ENCODE measurements at places on chromosomes 5 and 9.

DNA sequence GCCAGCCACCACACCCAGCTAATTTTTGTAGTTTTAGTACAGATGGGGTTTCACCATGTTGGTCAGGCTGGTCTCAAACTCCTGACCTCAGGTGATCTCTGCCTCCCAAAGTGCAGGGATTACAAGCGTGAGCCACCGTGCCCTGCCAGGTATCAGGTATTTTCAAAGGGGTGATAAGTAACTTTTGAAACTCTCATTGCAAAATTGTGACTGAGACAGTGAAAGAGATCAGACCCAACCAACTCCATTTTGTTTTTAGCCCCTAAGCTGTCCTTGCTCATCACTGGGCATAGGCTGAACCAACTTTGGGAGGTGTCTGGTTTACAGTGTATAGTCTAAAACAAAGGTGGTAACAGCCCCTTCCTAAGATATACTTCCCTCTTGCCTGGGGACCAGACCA, 29.3 kb downstream of the UNC13B start:
- no peak for DNase-seq

- peak; percentile 94 for DNase-seq
These were observed 6.0 kb upstream of the NIPBL start for GRCh38 chr5:36870399-36871040.

- DNase-seq = peak; percentile 30
These were observed 20.1 kb upstream of the TCERG1 start for GRCh38 chr5:146426853-146427618.

GRCh38 chr5:137845472-137845871, 22.2 kb upstream of the MYOT start:
- DNase-seq = no peak

DNA sequence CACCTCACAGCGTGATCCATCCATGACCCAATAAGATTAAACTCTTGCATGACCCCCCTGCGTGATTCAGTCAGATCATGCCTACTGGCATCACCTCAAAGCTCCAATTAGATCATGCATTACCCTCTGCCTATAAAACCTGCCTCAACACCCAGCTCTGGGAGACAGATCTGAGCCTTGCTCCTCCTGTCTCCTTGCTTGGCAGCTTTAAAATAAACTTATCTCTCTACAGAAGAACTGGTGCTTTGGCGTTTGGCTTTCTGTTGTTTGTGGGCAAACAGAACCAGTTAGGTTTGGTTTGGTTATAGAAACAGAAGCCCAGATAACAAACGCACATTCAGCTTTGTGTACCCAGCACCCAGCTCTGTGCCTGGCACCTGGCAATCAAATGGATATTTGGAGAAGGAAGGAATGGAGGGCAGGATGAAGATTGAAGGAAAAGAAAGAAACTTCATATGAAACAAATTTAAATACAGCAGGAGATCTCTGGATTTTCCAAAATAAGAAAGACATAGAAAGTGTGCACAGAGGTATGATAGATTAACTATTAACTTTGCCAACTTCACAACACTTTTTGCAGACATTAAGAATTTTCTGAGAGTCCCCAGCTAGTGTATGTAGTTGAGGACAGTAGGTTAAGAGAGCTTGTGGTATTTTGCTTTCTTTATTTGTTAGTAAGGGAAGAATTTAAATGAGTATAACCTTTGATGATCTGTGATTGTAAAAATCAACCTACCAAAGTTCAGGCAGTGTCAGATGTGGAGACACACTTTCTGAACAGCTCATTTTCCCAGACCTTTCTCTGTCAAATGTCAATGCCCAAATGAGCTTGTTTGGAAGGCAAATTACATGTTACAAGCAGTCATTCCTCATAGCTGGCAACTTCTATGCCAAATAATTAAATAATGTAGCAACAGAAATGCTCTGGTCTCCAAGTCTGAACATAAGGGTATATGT, 102.1 kb upstream of the ASTN2 start:
- peak; percentile 40 for DNase-seq

All from NCI-H526 treated with DMSO at 0.1 percent for 48 hours (cell line).